Activated T-helper 1 cell treated with anti-CD3 and anti-CD28 coated beads, Interleukin-12 subunit alpha, Interleukin-12 subunit beta, Interleukin-2, Interleukin-4 antibody, amounts not matched to agents 30 ng/mL and 10 ng/mL and 1 ng/mL, durations not matched to agents 14 hours and 24 hours and 36 hours (primary cell): ENCODE measurements at places on chromosomes 1 and 21.

- DNase-seq = no peak
These were observed 93.0 kb downstream of the UBE2U start for GRCh38 chr1:64296459-64296858.

GRCh38 chr1:200675588-200675852, 5.8 kb upstream of the DDX59 start:
- no peak for DNase-seq

DNA sequence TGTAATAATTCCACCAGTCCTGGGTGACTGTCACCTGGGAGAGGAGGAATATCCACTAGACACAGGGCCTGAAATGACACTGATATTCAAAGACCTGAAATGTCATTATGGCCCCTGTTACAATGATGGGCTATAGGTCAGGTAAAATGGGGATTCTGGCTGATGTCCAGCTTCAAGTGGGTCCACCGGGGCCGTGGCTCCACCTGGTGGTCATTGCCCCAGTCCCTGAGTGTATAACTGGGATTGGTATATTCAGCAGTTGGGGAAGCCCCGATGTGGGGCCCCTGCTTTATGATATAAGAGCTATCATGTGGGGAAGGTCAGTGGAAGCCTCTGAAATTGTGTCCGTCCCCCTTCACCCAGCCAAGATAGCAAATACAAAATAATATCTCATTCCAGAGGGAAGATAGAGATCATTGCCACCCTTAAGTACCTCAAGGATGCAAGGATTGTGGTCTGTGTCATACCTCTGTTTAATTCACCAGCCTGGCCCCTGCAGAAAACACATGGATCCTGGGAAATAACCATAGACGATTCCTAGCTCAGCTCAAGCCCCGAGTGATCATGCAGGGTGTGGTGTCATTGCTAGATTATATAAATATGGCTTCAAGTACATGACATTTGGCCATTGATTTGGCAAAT, 19.4 kb downstream of the PLEKHO1 start:
- peak; percentile 28 for DNase-seq

- no peak for DNase-seq
These were observed 37.7 kb upstream of the PADI1 start for GRCh38 chr1:17167041-17167785.

DNA sequence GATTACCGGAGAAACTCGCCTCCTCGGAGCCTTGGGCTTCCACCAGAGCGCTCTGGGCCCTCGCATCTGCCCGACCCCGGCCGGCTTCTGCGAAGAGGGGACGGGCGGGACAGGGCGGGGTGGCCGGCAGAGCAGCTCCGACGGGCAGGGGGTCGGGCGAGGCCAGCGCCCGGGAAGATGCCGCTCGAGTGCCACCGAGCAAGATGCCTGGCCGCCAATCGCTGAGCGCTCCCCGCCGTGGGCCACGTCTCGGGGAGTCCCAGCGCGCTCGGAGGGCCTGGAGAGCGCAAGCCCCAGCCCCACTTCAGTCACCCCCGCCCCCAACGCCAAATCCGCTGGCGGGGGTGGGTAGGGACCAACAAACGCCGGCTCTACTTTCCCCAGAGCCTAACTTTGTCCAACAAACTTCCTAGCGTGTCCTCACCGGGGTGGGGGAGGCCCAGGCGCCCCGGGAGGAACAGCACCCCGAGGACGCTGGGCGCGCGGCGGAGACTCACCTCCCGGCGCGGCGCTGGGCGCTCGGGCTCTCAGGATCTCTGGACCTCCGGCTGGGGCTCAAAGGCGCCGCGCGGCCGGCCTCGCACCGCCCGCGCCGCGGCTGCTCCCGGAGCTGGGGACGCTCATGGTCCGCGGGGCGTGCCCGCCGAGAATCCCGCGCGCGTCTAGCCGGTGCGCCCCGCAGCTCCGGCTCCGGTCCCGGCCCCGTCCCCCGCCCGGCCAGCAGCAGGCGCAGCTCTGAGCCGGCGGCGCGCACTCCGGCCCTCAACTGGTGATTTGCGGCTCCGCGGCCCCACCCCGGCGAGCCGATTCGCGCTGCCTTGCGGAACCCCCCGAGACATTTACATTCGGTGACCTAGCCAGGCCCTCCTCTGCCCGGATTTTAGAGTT, at the start of gene BCAR3:
BCAR3 (minus strand) TSS at position 737 of the 888 bp plus-strand sequence. CDS start 6,907 bp downstream, outside the sequence.
- no peak for DNase-seq

DNA sequence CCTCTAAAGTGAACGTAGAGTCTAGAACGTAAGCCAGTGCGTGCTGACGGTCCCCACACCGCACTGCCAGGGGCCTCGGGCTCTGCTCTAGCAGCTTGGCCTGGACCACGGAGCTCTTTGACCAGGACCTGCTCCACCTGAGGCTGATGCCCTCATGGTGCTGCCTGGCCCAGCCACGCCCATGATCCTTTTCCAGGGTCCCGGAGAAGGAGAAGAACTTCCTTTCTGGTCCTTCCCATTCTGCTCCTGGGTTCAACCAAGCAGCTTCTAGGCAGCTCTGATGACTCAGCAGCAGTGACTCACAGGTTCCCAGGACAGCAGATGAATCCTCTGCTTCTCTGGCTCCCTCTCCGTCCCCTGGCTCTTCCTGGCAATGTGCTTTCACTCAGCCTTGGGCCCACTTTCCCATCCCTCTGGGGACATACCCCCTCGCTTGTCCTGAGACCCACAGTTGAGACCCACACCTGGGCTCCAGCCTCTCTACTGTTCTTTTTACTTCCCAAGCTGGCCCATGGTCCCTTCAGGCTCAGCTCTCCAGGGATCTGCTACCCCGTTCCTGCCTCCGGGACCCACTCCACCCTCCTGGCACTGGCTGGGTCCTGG, 246.3 kb upstream of the RAB4A start:
- no peak for DNase-seq

DNA sequence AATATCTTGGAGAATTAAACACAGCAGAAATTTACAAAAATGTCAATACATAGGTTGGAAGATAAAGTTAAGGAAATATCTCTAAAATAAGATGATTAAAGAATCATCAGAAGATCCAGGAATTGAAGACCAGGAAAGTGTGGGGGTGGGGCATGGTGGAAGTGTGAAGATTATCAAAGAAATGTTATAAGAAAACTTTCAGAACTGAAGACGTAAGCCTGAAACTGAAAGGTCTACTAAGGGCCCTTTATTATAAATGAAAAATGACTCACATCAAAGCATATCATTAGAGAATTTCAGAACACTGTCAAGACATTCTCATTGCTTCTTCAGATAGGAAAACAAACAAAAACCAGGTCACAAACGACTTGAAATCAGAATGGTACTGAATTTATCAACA, 92.4 kb upstream of the DPT start:
- DNase-seq = no peak

DNA sequence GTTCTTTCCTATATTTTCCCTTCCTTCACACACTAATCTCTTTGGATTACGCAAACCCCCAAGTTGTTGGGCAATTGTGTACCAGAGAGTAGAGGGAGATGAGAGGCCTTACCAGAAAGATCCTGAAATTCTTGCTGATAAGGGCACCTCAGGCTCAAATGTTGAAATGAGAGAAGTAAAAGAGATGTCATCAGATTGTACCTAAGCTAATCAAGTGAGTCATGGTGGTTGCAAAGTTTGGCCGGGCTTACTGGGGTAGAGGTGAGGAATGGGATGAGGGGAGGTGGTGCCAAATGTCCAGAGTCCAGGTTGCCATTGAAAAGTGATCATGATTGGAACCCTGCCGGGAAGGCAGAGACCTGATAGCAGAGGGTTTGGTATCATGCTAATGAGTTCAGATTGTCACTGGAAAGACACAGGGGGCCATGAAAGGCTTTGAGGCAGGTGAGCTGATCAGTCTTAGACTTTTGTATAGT, 43.1 kb downstream of the OPTC start:
- DNase-seq = no peak

- no peak for DNase-seq
These were observed 38.4 kb upstream of the CASZ1 start for GRCh38 chr1:10834770-10835412.

- DNase-seq = no peak
These were observed 512.5 kb upstream of the LRRC7 start for GRCh38 chr1:69055194-69055593.

DNA sequence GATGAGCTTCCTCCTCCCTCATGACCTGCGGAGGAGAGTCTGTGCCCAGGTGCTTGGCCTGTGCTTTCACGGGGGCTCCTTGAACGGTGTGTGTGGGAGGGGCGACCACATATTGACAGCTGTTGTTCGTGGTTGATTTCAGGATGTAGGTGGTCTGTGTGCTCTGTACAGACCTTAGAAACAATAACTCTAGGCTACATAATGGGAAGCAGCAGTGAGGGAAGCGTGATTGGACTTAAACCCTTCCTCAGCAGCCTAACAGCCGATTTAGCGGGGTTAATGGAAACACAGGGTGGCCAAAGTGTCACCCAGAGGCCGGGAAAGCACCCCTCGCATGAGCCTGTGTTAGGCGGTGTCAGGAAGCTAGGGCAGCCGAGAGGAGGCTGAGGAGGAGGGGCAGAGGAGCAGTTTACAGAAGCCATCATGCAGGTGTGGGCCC, 56.0 kb downstream of the TBCE start:
- DNase-seq = peak; percentile 7

GRCh38 chr1:75152092-75152491, 17.9 kb downstream of the LHX8 start:
- no peak for DNase-seq
